ENCODE measurements at places on chromosomes 4 and X.

- DNase-seq, result no peak
These were observed 17.1 kb upstream of the MAGEA1 start for GRCh38 chrX:153161952-153162351.

GRCh38 chr4:175657571-175657970, 154.5 kb downstream of the GPM6A start:
- DNase-seq, result no peak

- no peak for DNase-seq
These were observed 837.4 kb upstream of the NDST4 start for GRCh38 chr4:115950806-115951205.

DNA sequence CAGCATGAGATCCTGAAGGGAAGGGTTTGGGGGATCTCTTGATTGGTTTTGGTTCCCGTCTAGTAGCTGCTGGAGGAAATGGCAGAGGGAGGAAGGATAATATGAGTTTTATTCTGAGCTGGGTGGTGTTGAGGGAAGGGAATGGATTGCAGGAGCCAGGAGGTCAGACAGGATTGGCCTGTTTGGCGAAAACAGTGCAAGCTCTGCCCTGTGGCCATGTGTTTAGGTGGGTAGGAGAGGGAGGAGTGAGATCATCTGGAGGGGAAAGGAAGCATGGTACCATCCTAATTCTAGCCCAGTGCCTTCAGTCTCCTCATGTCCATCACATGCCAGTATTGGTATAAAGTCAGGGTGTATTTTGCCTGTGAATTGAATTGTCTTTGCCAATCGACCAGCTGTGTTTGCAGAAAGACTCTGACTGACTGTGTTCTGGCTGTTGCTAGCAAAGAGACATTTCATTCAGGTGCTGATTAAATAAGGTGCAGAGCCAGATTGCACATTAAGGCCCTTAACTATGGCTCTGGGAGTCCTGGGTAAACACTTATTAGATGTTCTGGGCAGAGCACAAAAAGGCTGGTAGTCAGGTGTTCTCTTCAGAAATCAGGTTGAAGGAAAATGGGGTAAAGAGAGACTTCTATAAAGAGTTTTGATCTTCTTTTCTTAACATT, 10.0 kb downstream of the TMEM164 start:
- no peak for DNase-seq

DNA sequence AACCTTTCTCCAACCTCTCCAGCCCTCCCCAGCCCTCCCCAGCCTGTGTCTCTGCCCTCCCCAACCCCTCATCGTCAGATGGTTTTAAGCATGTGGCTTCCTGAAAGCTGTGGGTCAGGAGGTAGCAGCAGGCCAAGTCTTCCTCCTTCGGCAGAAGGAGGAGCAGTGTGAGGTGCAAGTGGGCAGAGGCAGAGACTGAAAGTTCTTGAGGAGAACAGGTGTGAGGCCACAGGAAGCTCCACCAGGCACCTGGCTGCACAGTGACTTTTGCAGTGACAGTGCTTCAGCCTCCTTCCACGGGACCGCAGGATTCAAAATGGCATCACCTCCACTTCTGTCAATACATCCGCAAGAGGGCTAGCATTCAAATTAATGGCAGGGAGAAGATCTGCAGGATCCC, 203.9 kb upstream of the LEF1 start:
- no peak for DNase-seq

GRCh38 chrX:129931411-129932015, 25.5 kb downstream of the UTP14A start:
- DNase-seq, result peak; percentile 58
